GM13976 (cell line): ENCODE measurements at places on chromosomes 2 and 18.
A peak's percentile ranks its signal among the peaks of the same experiment; 100 is the strongest.

- no peak for DNase-seq
These were observed 98.5 kb upstream of the HAAO start for GRCh38 chr2:42890791-42891355.

DNA sequence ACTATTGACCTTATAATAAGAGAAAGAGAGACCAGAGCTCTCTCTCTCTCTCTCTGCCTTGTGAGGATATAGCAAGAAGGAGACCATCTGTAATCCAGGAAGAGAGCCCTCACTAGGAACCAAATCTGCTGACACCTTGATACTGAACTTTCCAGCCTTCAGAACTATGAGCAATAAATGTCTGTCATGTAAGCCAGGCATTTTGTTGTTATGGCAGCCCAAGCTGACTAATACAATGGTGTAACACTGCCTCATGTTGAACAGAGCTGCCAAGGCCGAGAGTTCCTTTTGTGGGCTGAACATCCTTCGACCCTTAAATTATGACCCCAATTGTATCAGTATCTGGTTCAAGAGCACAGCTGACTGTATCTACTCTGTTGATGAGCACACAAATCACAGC is 108.0 kb downstream of the LRRC30 start:
- DNase-seq, result no peak

- DNase-seq, result no peak
These were observed 39.6 kb downstream of the INHBB start for GRCh38 chr2:120385355-120386127.

DNA sequence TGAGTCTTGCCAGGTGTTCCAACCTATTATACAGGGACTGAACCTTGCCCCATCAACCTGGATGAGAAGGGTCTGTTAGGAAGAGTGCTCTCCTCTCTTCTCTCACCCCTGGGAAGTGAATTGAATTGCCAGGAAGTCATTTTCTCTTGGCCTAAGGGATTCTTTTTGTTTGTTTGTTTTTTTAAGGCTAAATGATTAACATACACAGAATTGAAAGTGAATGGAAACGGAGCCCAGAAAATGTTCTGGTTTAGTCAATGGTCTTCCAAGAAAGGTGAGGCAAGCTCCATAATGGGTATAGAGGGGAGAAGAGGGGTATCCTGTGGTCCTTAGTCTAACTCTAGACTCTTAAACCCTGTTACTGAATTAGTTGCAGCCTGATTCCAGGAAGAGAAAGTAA is 189.1 kb downstream of the FSHR start:
- DNase-seq, result no peak

GRCh38 chr2:165475277-165476004 is 5.9 kb downstream of the CSRNP3 start:
- DNase-seq, result no peak

- DNase-seq, result no peak
These were observed 196.6 kb upstream of the SALL3 start for GRCh38 chr18:78782951-78783563.

DNA sequence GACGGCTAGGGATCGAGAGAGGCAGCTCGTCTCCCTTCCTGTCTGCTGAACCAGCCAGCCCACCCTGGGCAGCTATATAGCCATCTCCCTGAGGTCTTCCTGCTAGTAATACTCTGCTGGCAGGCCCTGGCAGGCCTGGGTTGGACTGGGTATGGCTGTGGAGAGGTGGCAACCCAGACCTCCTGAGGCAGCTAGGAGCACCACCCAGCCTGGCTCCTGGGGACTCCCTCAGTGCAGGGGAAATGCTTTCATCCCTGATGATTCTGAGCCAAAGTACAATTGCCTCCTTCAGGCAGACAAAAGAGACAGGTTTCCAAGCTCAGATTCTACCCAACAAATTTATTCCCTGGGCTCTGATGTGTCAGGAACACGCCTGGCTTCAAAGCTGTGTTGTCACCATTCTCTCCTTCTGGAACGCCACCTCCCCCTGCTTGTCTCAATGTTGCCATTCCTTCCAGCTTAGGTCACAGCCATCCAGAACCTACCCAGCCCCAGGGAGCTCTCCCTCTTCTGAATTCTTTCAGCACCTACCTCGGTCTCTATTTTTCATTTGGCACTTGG is 4.7 kb upstream of the DNAJB2 start:
- DNase-seq, result no peak

DNA sequence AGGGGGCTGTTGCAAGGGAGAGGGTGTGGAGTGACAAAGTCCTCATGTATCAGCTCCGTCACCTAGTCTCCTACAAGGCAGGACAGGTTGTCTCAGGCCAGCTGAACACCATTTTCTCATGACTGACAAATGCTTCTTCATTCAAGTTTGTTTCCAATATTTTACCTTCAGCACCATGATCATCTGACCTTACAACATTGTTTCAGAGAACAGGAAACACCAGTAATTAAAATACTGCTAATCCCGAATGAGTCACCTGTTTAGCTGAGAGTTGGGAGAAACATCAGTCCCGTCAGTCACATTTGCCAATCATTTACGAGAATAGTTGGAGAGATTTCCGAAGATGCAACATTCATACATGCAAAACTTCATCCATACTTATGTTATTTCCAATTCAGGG is 25.7 kb upstream of the SP5 start:
- no peak for DNase-seq

DNA sequence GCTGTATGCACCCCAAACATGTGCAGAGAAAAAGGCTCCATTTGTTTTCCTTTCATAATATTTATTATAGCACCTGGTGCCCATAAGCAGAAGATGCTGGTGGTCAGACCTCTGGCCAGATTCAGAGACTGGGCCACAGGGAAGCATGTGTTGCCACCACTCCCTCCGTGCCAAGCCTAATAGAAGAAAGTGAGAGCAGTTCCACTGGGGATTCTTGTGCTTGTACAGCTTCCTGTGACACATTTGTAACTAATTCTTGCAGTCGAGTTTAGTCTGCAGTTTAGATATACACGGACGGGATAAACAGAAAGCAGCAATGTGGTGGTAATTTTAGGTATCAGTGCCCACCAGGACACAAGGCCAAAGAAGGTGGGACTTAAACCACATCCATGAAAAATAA is 135.4 kb upstream of the PIEZO2 start:
- DNase-seq, result no peak

DNA sequence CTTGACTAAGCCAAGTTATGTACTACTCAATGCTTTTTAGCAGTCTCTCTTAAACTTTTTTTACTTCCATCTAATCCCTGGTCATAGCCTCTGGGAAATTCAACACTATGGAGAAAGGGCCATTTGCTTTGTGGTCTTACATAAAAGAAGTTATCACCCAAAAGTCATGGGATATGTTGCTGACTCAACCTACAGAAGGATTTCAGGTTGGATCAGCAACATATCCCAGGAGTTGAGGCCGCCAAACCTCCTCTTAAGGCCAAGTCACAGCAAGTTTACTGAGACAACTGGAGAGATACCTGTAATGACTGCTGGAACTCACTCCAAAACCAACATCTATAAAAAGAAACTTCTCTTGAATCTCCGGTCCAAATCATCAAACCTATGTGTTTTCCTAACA is 141.1 kb downstream of the IRS1 start:
- DNase-seq, result no peak

GRCh38 chr2:128661311-128661710 is 342.6 kb upstream of the HS6ST1 start:
- no peak for DNase-seq

DNA sequence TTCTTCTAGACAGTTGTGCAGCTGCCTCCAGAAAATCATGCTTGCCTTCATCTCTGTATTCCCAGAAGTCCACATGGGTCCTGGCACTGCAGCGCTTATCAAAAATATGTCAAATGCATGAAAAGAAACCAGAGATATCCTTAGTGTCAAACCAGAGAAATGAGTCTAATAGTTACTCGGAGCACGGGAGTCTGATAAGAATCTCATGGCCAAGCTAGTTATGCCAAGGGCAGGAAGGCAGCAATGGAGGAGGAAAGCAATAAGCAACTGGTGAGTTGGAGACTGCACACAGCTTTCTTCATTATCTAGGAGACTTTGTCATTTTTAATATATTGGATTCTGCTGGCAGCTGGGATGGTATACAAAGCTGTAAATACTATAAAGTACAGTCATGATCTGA is 38.6 kb downstream of the TRIB2 start:
- DNase-seq, result no peak

DNA sequence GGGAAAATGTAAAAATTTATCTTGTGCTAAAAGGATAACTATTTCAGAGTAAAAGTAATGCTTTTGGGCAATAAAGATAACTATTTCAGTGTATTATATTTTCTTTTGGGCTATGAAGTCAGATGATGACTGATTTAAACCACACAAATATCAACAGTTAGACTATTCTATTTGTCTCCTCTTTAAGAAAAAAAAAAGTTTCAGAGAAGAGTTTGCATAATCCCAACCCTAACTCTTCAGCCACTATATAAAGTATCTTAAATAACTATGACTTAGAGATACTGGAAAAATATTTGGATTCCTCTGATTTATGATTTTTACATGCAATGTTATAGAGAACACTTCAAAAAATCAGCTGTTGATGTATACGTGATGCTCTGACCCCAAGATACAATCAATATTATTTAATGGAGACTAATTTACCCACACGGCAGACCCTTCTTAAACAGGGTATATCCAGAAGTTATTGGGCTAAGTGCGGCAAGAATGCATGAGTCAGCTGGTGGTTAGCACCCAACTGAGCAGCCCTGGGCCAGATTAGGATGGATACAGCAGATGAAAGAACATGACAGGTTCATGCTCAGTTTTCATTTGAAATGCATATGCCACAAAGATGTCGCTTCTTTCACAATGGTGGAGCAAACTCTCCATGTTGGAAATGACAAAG is 279.0 kb downstream of the AFF3 start:
- DNase-seq, result no peak

GRCh38 chr2:239368321-239368720 is 32.5 kb downstream of the HDAC4 start:
- no peak for DNase-seq

- peak; percentile 10 for DNase-seq
These were observed 152.8 kb downstream of the DSC3 start for GRCh38 chr18:30889519-30890301.

- DNase-seq, result no peak
These were observed 189.5 kb upstream of the CTAGE1 start for GRCh38 chr18:22607284-22607635.

GRCh38 chr2:182064019-182064778 is 78.5 kb downstream of the PPP1R1C start:
- DNase-seq, result no peak

GRCh38 chr2:166411473-166412230 is 35.9 kb upstream of the SCN9A start:
- DNase-seq, result no peak

DNA sequence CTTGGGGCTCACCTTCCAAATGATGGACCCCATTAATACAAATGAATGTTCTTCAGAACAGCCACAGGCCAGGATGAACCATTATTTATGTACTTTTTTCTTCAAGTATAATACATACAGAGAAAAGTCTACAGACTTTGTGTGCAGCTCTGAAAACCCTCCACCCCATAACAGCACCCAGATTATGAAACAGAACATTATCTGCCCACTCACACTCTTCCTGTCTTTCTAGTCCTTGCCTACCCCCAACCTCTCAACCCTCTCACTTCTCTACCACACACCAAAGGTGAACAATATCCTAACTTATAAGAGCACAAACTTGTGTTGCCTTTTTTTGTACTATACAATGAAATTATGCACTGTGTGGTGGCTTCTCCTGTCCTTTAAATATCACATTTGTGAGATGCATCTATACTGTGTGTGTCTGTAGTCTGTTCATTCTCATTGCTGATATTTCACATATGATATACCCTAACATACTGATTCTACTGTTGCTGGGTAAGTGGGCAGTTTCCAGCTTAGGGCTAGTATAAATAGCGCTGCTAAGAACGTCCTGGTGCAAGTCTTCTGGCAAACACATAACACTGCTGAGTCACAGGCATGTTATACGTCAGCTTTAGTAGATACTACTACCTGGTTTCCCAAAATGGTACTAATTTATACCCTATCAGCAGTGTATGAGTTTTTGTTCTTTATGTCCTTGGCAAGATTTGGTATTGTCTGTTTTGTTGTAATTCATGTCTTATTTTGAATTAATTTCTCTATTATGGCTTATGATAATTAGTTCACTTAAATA is 1.0 kb upstream of the NPHP1 start:
- DNase-seq, result no peak
